ENCODE measurements at places on chromosomes 5 and 9.

DNA sequence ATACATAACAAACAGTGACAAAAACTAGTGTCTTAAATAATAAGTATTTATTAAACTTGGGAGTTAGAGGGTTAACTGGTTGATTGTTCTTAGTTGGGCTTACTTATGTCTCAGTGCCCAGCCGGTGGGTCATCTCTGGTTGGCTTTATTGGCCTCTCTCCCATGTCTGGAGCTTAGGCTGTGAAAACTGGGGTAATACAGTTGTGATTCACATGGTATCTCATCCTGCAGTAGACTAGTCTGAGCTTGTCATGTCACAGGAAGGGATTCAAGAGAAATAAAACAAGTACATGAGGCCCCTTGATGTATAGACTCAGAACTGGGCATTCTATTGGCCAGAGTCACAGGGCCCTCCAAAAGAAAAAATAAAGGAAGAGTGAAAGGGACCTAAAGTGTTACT lies 466.4 kb upstream of the SMC2 start:
- DNase-seq, result no peak

- DNase-seq, result no peak
These were observed 1922.1 kb upstream of the WWC1 start for GRCh38 chr5:166369346-166369745.

- no peak for DNase-seq
These were observed 81.6 kb downstream of the SLIT3 start for GRCh38 chr5:169219351-169219750.

DNA sequence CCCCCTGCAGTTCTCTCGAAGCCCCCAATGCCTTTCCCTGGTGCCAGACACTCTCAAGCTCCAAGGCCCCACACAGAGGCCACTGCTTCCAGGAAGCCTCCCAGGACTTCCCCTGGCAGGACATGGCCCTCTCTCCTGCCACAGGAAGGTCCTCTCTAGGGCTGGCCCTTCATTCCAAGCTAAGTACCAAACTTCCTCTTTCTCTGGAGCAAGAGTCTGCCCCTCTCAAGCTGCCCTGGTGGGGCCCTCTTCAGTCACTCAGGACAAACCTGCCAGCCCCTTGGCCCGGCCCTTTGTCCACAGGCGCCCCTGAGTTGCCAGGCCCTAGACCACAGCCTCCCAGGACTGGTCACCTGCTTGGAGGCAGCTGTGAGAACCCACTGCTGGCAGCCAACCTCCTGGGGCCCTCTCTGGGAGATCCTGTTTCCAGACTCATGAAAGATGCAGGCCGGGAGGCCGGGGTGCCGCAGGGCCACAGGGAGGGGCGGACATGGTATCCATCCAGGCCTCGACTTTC lies 6.6 kb downstream of the NINJ1 start:
- DNase-seq, result no peak

GRCh38 chr9:94827584-94828304 lies 101.2 kb downstream of the AOPEP start:
- no peak for DNase-seq

DNA sequence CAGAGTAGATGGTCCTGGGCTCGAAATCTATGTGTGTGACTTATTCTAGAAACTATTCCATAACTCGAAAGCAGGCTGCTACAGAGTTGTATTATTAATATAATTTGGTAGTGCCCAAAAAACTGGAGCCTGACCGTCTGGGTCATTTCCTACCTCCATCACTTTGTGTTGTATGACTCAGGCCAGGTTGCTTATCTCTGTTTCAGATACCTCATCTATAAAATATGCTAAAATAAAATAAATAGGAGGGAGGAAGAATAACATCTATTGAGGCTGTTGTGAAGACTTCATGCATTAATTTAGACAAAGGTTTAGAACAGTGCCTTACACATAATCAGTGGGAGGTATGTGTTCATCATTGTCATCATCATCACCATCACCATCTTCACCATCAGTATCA lies 57.7 kb downstream of the PDE4D start:
- no peak for DNase-seq

GRCh38 chr5:39270225-39270848 lies 51.0 kb upstream of the FYB1 start:
- DNase-seq, result no peak

All from T-helper 1 cell (primary cell).